Daoy (cell line): ENCODE measurements at places on chromosomes 1 and 21. TPM values are rescaled to one million over a fixed set of nuclear protein-coding genes. Genes with fewer than 3 reads are reported as not detected.

KANK4 gene
- total RNA-seq, result 0.03 TPM in 1 of 2 replicates, not detected in the other

INAVA gene
- 7.3 and 7.5 TPM in 2 replicates for total RNA-seq

DNA sequence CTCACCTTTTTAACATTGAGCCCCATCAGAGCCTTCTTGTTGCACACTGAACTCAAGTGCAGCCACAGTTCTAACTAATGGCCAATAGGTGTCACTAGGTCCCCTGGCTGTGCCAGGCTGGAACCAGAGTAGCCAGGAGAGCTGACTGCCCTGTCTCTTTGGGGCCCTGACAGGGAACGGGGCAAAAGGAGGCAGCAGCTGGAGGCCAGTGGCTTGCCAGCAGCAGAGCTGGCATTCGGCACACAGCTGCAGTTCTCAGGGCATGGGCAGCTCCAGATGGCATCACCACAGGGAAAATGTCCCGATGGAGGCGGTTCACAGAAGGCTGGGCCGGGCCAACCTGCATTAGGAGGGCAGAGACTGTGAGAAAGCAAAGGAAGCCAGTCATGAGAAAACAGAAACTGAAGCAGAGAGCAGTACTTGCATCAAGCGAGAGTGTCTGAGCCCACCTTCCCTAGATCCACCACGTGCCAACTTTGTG is 188.6 kb downstream of the FCRL5 start:
- peak; percentile 50 for DNase-seq

DNA sequence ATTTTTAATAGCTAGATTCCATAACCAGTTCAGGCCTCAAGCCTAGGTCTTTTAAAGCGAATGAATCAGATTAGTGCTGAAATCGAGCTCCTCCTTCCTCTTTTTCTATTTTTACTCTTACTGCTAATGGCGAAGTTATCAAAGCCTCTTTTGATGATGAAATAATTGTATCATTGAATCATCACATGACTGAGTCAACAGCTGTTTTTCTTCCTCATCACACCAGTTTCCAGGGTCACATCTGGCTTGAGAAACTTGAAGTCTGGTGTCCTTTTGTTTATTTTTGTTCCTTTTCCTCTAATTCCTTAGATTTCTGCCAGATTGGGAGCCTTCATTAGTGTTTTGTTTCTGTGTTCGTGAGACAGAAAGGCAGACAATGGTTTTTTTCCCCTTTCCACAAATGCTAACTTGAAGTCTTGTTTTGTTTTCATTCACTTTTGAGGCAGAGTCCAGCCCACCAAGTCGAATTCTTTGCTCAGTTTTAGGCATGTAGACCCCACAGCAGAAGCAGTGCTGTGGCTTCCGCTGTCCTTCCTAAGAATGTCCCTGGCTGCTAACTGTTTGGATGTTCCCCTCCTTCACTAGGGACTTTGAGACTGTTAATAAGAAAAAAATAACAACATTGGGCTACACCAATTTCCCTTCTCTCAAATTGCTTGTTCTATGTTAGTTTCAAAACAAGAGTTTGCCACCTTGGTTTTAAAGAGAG is 51.9 kb upstream of the FMOD start:
- DNase-seq, result peak; percentile 21
